ENCODE measurements at places on chromosomes 11 and 22.

DNA sequence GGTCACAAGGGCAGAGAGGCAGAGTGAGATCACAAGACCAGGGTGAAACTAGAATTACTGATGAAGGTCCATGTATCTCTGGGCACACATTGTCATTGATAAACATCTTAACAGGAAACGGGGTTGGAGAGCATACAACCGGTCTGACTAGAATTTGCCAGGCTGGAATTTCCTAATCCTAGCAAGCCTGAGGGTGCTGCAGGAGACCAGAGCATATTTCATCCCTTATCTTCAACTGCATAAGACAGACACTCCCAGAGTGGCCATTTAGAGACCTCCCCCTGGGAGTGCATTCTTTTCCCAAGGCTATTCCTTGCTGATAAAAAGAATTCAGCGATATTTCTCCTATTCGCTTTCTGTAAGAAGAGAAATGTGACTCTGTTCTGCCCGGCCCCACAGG is 84.6 kb upstream of the IZUMO1R start:
- DNase-seq, result no peak

DNA sequence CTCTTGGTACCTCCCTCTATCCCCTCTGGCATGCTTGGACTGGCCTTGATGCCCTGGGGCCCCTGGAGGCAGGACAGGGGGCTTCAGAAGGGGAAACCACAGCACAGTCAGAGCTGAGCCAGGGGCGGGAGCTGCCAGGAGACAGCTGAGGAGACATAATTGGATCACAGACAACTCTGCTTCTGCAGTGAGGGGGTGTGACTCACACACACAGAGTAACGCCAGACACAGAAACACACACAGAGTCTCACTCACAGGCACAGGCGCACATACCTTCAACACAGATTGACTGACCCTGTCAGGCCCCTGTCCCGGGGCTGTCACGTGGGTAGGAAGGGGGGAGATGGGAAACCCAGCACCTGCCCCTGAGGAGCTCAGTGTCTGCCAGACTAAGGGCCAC is 20.6 kb downstream of the STARD10 start:
- DNase-seq, result no peak

- no peak for DNase-seq
These were observed 25.9 kb downstream of the RBX1 start for GRCh38 chr22:40976866-40977700.

- DNase-seq, result no peak
These were observed 4.2 kb upstream of the FXYD2 start for GRCh38 chr11:117828611-117829368.

GRCh38 chr11:96339706-96340554 is 3.1 kb downstream of the MAML2 start:
- DNase-seq, result no peak

DNA sequence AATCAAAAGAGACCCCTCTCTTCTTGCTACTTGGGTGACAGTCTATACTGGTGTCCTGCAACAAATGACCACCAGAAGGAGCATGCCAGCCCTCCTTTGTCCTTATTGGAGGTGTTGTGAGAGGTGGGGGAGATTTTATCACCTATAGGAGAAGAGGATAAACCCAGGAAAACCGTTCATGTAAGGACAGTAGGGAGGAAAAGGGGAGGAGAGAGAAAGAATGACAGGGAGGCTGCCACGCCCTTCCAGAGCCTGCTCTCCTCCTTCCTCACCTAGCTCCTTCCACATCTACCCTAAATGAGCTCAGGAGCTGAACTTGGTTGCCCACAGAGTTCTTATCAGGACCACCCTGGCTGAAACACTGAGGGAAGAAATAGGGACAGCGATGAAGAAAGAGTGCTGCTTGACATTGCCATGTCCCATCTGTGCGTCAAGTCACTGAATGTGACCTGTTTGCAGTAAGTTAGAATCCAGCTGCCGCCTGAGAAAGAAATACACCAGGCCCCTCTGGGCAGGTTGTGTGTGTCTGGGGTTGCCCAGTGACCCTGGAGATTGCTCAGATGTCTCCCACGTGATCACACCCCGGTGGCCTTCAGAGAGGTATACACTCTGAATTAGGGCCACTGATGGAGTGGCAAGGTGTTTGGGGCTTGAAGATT is 40.4 kb upstream of the ETS1 start:
- no peak for DNase-seq

GRCh38 chr11:73406131-73406530 is 29.9 kb downstream of the RELT start:
- DNase-seq, result no peak

DNA sequence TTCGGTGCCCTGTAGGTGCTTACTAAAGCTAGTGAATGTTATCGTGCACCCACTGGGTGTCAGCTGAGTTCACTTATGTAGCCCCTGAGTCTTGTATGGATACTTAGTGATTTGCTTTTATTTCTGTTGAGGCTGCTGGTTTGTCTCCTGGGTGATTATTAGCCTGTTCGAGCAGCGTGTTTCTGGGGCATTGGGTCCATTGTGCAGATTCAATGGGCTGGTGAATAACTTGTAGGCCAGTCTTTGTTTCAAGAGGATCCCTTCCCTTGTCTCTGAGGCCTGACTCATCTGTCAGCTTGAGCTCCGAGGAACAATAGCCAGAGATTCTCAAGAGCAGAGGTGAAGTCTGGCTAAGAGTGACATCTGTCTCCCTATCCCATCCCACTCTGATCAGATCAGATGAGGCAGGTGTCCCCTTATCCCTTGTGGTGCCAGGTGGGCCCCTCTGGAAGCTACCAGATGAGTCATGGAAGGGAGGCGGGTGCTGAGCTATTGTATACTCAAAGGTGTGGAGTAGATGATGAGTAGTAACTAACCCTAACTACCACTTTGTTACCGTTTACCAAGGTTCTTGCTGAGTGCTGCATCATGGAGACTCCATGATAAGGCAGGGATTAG is 3.7 kb downstream of the MIAT start:
- DNase-seq, result no peak

DNA sequence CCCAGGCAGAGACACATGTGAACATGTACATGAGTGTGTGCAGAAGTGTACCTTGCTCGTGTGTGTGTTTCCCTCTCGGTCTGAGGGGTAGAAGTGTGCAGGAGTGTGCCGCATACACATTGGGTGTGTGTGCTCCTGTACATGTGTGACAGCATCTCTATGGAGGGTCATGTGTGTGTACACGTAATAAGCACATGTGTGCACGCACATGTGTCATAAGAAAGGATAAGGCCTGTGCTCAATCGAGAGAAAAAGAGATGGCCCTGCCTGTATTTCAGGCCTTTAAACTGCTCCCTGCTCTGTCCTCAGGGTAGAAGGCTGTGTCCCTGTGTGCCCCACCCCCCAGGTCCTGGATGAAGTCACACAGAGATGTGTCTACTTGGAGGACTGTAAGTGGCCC is 61.8 kb downstream of the OTOG start:
- DNase-seq, result no peak

Measured in GF-D8 (cell line).